RKO (cell line): ENCODE measurements at places on chromosomes 3 and 15.

- no peak for DNase-seq
Measured at GRCh38 chr3:187136337-187136736, 3.0 kb downstream of the RPL39L start.

GRCh38 chr3:98359250-98359649, 5.6 kb downstream of the OR5K4 start:
- DNase-seq: no peak

DNA sequence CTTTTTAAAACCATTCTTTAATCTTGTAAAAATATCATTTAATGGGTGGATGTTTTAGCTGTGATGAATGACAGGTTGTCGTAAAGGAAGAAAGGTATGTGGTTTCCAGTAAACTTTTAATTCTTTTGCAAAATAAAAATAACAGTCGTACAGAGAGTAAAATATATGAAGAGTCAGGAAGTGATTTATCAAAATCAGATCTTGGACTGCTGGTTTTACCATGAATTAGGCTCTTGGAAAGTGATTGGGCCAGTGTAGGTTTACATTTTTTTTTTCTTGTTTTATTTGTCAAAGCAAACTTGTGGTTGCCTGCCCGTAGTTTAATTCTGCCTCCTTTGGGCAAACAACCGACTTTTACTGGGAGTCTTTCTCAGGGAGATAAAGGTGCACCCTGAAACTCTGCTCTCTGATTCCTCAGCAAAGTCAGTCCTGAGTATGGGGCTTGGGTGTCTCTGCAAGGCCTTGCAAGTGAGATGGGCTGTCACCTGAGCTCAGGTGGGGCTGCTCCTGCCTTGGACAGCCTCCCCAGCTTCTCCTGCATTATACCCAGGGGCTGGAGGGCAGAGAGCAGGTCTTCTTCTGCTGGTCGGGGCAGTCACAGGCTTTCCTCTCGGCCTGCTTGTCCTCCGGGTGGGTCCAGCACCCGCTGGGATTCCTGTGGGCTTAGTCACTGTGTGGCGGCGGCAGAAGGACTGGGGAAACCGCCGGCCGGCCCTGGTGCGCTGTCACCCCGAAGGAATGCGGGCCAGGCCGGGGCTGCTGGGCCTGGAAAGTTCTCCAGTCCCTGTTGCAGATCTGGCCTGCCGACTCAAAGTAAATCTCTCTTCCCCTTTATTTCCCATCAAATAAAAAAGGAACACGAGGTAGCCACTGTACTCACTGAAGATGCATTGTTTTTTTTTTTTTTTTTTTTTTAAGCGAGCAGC, 79.0 kb downstream of the IGF1R start:
- peak; percentile 91 for DNase-seq

GRCh38 chr3:190356246-190356645, 31.7 kb upstream of the CLDN16 start:
- no peak for DNase-seq

DNA sequence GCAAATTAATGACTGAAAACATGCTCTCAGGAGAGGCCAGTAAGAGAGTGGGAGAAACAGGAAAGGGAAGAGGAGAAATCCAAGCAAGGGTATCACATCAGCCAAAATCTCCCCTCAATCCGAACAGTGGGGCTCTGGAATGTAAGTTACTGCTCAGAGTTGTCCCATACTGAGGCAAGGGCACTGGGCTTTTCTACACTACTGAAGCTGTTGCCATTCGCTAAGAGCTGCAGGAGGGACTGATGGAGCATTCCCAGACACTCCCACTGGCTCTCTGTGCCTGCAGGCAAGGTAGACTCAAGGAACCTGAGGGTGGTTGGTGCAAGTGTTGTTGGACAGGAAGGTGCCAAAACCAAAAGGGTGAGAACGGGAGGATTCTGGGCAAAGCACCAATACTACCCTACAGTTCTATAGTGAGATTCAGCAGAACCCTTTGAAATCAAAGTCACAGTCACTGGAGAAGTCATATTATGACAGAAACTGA, 46.1 kb downstream of the NEK10 start:
- DNase-seq: no peak

DNA sequence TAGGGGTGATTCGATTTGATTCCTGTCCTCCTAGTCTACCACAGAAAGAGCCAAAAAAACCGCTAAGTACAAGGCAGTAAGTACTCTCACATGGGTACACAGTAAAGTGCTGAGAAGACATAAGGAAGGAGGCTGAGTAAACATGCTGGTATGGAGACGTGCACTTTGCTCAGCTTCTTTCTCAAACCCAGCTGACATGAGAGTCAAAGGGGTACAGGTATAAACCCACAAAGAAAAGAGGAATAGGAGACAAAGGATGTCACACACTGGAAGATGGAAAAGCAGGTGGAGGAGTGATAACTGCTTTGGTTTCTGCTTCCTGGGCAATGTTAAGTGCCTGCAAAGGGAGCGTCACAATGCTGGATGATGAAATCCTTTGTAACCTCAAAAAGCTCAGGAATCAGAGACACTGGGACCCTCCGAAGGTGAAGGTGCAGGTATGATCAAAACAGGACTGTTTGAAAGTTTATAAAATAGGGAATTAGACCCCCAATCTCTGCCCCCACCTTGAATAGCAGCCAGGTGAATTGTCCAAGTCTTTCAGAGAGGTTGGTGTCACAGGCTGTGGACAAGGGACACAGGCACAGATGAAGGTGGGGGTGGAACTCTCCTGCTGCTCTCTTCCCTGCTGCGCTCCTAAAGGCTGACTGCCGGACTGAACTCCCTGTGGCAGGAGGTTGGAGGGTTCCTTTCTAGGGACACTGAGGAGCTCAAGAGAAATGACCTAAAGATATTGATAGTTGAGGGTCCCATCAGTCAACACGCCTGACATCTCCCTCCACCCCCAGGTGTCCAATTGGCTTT, 101.8 kb downstream of the RAB11A start:
- no peak for DNase-seq

- DNase-seq: no peak
Measured at GRCh38 chr3:109339197-109339596, 1.9 kb upstream of the DPPA4 start.

DNA sequence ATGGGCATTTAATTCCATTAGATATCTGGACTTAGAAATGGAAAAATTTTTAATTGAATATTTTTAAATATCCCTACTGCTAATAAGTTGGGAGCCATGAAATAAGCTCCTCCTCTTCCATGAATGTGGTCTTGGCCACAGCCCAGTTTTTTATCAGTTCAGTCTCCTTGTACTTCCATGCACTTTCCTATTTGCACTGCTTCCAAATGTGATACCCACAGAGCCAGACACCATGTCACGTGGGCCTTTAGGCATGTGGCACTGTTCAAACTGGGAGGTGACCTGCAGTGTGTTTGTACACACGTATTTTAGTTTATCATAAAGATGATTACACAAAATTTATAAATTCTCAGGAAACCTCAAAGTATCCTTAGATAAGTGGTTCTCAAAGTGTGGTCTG, 80.1 kb upstream of the DGKG start:
- no peak for DNase-seq

DNA sequence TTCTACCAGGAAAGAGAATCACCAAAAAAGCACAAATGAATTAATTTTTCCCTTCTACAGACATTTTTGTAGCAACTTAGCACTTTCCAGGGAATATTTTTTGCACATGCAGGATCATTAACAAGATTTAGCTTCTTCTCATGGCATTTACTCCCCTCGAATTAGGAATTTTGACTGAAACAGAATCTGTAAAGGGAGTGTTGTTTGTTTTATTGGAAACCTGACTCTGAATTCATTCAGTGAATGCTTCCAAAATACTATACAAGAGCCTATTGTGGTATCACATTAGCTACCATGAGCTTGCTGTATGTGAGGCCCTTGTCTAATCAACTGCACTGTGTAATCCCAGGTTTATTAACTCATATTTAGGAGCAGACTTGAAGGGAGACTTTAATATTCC, 130.4 kb upstream of the ATP10A start:
- no peak for DNase-seq

DNA sequence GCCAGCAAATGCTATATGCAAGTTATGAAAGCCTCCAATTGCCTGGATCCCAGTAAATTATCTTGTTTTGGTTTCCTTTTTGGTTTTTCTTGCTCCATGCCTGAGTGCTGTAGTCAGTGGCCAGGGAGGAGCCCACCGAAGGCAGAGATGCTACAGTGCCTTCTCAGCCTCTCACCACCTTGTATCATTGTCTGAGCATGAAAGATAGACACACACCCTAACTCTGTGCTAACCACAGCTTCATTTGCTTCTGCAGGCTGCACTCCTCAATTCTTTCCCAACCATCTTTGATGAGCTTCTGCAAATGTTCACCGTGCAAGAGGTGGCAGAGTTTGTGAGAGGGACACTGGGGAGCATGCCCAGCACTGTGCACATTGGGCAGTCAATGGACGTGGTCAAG, 114.5 kb upstream of the MANF start:
- DNase-seq: no peak

DNA sequence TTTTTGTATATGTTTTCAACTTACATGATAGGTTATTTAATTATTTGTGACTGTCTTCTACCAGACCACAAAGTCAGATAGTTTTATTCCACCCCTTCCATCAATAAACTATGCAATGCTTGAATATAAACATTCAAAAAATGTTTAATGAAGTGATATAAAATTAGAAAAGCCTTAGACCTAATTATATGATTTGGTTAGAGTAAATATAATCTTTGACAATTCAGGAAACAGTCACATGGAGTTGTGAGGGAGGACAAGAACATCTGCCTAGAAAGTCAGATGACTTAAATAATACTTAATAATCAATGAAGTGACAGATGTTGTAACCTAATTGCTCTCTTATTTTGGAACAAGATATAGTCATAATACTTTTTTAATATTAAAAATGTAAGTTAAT, 710.3 kb downstream of the ZBBX start:
- DNase-seq: no peak

DNA sequence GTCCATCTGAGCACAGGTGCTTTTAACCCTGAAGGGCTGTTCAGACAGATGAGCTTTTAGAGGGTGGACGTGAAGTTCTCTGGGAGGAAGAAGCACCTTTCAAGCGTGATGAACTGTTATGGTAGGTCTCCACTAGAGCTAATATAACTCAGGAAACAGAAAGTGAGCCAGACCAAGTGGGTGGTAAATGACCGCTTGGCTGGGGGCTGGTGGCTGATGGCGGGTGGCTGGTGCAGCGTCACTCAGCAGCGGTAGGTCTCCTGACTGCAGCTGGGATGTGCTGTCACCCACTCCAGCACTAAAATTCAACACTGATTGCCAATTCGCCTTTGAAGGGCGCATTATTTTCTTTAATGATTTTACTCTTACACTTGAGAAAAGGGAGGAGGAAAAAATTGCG, 31.2 kb upstream of the LACTB start:
- no peak for DNase-seq

DNA sequence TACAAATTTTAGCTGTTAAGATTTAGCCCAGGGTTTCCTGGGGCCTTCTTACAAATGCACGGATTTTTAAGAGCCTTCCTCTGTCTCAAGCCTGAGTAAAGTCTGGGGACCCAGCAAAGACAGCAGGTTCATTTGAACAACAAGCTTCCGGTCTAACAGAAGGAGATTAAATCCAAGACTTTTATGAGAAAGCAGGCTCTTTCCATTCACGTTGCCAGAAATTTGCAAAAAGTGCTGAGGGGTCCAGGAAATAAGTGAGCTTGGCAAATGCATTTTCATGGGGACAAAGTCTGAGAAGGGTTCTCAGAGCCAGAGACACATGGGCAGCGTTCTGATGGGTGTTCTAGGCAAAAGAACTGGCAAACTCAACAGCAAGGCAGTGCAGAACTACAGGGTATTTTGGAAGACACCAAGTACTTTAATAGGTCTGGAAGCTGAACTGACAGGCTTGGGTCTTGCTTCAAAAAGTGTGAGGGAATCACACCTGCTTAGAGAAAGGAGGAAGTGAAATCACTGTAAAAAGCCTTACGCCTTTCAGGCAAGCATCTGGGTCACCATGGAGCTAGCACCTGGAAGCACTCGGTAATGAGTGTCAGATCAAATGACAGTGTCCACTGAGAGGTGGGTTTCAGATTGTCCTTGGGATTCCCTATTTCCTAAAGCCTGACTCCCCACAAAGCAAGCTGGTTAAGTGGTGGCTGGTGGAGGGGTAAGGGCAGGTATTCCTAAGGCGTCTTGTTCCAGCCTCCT, 115.8 kb upstream of the ARHGEF3 start:
- no peak for DNase-seq

DNA sequence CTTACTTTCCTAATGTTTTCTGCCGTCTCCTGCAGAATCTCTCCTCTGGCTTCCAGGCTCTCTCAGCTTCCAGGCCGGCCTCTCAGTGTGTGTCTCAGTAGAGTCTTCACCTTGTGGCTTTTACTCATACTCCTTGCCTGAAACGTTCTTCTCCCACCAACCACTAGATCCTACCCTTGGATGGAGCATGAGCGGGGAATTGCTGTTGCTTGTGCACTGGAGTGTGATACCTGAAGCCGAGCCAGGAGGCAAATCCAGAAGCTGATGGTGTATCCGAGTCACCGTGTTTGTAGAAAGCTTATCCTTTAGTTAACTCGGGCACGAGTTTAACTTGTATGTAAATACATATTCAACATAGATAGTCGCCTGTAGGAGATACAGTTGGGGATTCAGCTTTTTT, 285.0 kb upstream of the C2CD4B start:
- DNase-seq: no peak

DNA sequence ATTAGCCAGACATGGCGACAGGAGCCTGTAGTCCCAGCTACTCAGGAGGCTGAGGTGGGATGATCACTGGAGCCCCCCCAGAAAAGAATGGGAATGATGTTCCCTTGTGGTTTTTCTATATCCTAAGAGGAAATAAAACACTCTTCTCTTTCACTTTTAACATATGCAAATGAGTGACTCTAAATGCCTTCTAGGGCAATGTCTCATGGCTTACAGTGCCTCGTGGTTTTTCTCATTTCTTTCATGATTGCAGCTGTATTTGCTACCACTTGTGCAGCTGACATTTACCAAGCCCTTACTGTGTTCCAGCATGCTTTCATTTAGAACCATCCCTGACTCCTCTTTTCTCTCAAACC, 26.4 kb downstream of the STOML1 start:
- no peak for DNase-seq

DNA sequence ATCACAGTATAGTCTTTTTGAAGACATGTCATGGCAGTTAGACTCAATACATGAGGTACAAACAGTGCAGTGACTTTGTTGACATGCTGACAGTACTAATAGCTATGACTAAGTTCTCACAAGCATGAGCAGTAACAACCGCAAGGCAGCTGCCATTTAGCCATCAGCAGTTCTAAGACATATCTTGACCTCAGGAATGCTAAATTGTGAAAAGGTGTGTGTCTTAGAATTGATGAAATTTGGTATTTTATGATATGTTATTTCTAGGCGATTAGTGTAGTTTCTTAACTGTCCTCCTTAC, 60.7 kb upstream of the FURIN start:
- no peak for DNase-seq

- DNase-seq: no peak
Measured at GRCh38 chr3:119315600-119316312, 21.6 kb downstream of the ARHGAP31 start.
